ENCODE measurements at places on chromosomes 7 and 10.

- DNase-seq: no peak
These were observed 66.8 kb downstream of the MINDY4 start for GRCh38 chr7:30838008-30838407.

DNA sequence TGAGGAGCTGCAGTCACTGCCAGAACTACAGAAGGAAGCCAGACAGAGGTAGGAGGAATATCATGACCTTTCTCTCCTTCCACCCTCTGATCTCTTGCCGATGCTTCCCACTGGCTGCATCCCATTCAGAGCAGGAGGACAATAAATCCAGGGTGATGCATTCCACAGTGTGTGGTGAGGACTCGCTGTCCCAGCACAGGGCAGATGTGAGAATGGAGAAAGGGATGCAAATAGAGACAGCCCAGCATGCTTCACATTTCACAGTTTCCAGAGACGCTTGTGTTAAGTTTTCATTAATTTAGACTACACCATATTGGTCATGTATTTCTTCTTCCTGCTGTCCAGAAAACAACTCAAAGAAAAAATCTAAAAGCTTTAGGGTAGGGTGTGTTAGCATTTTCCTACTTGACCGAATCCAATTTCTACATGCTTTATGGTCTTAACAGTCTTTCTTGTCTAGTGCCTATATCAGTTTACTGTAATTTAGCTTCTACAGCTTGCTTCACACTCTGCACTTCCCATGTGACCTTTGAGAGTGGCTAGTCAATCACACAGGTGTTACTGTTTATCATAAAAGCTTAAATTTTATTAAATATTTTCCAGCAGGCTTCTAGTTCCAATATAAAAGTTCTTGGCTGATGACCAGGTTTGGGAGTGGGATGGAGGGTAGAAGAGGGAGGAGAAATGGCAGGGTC is 155.6 kb downstream of the RAPGEF5 start:
- DNase-seq: no peak

DNA sequence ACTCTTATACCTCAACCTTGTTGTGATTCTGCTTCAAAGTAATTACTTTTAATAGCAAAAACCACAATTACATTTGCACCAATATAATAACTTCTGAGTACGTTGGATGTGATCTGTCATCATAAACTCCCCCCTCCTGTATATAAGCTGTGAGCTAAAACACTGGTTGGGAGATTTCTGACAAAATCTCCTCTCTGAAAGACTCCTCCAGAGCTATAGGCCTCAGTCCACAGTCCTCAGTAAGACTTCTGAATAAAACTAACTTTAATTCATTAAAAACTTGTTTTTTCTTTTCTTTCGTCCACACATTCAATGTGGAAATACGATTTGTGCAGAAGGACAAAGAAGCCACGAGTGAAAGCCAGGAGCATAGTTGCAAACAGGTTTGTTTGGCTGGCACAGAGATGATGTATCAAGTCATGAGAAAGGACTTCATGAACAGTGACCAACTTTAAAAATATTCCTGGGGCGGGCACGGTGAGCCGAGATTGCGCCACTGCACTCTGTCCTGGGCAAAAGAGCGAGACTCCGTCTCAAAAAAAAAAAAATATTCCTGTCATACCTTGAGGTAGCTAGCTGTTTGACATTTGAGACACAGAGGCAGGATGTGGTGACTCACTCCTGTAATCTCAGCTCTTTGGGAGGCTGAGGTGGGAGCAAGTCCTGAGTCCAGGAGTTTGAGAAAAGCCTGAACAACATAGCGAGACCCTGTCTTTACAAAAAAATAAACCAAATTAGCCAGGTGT is 91.1 kb upstream of the ARHGAP21 start:
- DNase-seq: no peak

GRCh38 chr7:66933469-66933868 is 12.4 kb downstream of the TMEM248 start:
- DNase-seq: no peak

DNA sequence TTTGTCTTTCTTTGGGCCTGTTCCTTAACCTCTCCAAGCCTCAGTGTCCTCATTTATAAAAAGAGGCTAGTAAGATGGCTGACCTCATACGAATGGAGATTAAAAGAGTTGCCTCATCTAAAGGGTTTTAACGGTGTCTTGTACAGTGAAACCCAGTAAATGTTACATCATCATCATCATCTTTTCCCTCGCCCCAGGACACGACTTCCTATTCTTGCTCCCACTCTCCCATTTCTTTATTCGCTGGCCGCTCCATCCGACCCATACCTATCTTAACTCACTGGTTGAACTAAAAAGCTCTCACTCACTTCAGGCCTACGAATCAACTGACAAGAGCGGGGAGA is 554 bp downstream of the FRA10AC1 start:
- no peak for DNase-seq

DNA sequence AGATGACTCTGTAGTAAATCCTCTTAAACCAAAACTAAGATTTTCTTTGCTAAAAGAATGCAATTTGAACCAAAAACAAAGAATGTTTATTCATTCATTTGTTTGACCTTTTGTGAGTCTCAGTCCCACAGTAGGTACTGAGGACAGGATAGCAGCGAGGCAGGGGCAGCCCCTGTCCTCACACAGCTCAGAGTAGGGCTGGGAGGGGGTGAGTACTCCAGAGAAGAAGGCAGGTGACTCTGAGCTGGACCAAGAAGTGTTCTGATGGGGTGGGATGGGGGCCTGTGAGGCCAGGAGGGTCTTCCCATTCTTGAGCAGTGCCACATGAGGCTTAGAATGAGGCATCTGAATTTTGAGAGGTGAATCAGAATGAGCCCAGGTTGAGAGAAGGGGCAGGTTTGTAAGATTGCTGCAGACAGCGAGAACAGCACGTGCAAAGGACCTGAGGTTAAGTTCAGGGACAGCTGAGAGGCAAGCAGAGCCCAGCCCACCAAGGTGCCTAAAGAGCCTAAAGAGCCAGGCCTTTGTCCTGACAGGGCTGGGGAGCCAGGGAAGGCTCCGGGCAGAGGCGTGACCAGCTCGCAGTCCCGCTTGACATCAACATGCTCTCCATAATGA is 56.9 kb upstream of the CHST15 start:
- DNase-seq: no peak

DNA sequence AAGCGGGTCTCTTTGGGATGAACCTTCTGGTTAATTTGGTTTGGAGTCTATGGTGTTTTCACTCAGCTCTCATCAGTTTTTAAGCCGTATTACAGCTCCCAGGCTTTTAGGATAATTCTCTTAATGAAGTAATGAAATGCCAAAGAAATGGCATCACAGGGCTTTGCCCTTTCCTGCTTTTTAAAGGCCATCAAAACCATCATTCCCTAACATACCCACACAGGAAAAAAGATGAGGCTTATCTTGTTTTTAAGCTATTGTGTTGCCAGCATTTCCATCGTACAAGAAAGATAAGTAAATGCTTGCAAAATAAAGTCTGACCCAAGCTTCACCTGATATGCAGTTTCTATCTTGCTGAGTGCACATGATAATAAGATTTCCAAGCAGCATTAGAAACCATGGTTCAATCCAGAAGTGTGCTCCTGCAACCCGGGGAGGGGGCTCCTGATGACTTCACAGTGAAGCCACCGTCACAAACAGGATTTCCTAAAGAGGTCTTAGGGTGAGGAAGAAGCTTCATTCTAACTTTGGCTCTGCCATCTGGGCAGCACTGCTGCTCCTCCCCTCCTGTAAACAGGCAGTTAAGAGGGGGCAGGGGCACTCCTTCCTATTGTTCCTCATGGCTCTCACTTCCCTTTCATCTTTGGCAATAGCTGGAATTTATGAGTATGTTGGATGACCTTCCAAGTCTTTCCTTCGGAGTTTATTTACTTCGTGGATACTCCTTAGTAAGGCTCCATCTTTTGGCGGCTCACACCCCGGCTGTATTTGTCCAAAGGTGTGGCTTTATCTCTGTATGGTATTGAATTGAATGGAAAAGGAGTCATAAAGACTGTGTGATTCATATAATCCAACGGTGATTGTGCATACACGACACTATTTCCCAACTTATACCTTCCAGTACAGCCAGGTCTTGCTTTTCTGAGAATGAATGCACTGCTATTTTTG is 55.2 kb upstream of the FAM133B start:
- no peak for DNase-seq

GRCh38 chr7:86786376-86786775 is 142.7 kb downstream of the GRM3 start:
- no peak for DNase-seq

- DNase-seq: no peak
These were observed 117.3 kb downstream of the TRRAP start for GRCh38 chr7:98995523-98996149.

GRCh38 chr7:152887191-152887590 is 127.6 kb downstream of the ACTR3B start:
- DNase-seq: no peak

GRCh38 chr10:110151971-110152370 is 55.4 kb upstream of the MXI1 start:
- no peak for DNase-seq
